Pancreas (tissue), 10 donors: ENCODE measurements at places on chromosomes 6 and 20. TPM values are rescaled to one million over a fixed set of nuclear protein-coding genes. Genes with fewer than 3 reads are reported as not detected.

GRCh38 chr20:52031563-52032303 is 159.8 kb downstream of the ZFP64 start:
- no peaks in the 10 kb centered on the region for H3K27me3 ChIP-seq
- H3K4me3 ChIP-seq = no peak overlapping the region
- H3K4me1 ChIP-seq = no peaks in the 10 kb centered on the region

The LINC00237 gene
- polyA plus RNA-seq = 0.92 TPM

DNA sequence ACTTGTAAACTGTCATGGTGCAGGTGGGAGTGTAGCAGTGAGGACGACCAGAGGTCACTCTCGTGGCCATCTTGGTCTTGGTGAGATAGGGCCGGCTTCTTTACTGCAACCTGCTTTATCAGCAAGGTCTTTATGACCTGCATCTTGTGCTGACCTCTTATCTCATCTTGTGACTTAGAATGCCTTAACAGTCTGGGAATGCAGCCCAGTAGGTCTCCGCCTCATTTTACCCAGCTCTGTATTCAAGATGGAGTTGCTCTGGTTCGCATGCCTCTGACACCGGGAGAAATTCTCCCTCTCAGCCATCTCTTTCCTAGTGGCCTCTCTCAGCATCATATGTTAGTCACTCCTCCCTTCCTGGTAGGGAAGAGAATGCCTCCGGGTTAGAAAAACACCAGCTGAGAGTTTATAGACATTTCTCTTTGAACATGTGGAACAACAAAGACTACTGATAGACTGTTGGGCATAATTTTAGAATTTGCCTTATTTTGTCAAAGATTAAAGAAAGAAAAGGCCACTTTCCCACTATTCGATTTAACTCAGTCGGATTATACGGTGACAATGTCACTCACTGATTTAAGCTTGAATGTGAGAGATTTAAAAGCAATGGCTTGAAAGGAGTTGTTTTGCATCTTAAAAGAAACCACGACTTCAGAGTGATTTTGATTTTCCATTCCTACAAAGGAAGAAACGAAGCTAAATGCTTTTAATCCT is 67.9 kb upstream of the SNX9 start:
- no peak for DNase-seq
- H3K27ac ChIP-seq = no peak overlapping the region
- H3K4me3 ChIP-seq = no peak overlapping the region
- no peaks in the 10 kb centered on the region for H3K27me3 ChIP-seq
- no peaks in the 10 kb centered on the region for H3K36me3 ChIP-seq

- H3K4me3 ChIP-seq = no peak within 1 kb of the TSS
- no peak for DNase-seq
- no peaks in the 10 kb centered on the region for H3K4me1 ChIP-seq
- H3K36me3 ChIP-seq = no peaks in the 10 kb centered on the region
These were observed at the start of gene TMEM244 for GRCh38 chr6:129860908-129861665. TSS of gene TMEM244 (minus strand) at chr6:129861315. CDS start at chr6:129861188, 127 bp downstream.

GRCh38 chr20:59518881-59519706 is 85.2 kb upstream of the PHACTR3 start:
- no peak overlapping the region for H3K4me3 ChIP-seq
- no peaks in the 10 kb centered on the region for H3K27me3 ChIP-seq
- H3K4me1 ChIP-seq = no peaks in the 10 kb centered on the region
- no peak overlapping the region for H3K27ac ChIP-seq
- DNase-seq = peak; percentile 51
